ENCODE measurements at places on chromosomes 1 and 21.
A peak's percentile ranks its signal among the peaks of the same experiment; 100 is the strongest.

- no peak for DNase-seq
Measured at GRCh38 chr1:61120998-61121397, 38.6 kb downstream of the NFIA start.

- no peak for DNase-seq
Measured at GRCh38 chr1:230563591-230563990, 78.7 kb upstream of the COG2 start.

DNA sequence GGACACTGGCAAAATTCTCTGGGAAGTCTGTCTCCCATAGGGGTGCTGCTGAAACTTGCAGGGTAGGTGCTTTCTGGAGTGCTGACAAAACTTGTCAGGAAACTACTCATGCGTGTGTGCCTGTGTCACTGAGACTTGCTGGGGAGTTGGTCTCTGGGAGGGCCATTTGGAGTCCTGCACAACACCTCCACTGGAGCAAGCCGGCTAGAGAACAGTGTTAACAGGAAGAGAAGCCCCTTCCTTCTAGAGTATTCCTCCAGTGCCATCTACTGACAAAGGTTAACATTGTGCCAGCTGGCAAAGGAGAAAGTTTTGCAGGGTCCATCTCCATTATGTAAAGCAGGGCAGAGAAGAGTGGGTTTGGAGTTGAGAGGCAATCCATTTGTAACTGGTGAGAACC, 30.0 kb downstream of the ZMYM4 start:
- no peak for DNase-seq

DNA sequence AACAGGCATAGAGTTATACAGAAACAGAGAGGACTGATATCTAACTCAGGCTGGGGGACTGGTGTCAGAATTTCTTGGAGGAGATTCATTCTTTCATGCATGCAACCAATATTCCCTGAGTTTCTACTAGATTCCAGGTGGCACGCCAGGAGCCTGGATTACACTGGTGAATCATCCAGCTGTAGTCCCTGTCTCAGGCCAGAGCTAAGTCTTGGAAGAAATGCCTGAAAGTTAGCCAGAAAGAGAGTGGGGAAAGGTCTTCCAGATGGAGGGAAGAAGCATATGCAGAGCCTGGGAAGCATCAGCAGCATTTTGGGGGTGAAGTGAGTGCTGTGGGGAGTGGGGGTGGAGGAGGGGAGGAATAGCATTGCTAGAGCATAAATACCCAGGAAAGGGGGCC, 239.1 kb downstream of the OMA1 start:
- no peak for DNase-seq

- no peak for DNase-seq
Measured at GRCh38 chr1:161196521-161197451, 2.1 kb downstream of the ADAMTS4 start.

DNA sequence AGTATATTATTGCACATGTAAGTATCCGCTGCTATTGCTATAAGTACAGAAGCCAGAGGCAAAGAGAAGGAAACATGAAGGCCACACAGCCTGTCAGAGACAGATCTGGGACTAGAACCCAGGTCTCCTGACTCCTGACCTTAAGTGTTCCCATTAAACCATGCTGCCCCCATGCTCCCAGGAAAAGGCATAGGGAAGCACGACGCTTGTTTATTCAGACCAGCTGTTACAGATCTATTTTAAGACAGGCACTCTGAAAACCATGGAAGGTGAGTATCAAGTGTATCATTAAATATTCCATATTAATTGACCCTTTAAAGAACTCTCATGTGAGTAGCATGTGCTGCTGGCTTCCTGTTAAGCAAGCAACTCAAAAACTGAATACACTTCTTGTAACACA, 11.4 kb downstream of the VAV3 start:
- DNase-seq = no peak

GRCh38 chr1:150529017-150529416, 13.5 kb downstream of the FALEC start:
- no peak for DNase-seq

GRCh38 chr1:173417563-173417962, 59.6 kb upstream of the PRDX6 start:
- no peak for DNase-seq

- no peak for DNase-seq
Measured at GRCh38 chr21:38297194-38297631, 40.4 kb downstream of the KCNJ15 start.

- no peak for DNase-seq
Measured at GRCh38 chr1:30101487-30102227, 621.7 kb downstream of the MATN1 start.

- no peak for DNase-seq
Measured at GRCh38 chr1:40350391-40350790, 23.1 kb upstream of the SMAP2 start.

- no peak for DNase-seq
Measured at GRCh38 chr1:161001525-161001924, 19.4 kb downstream of the F11R start.

GRCh38 chr1:62784509-62785365, 805 bp downstream of the ATG4C start:
- no peak for DNase-seq

DNA sequence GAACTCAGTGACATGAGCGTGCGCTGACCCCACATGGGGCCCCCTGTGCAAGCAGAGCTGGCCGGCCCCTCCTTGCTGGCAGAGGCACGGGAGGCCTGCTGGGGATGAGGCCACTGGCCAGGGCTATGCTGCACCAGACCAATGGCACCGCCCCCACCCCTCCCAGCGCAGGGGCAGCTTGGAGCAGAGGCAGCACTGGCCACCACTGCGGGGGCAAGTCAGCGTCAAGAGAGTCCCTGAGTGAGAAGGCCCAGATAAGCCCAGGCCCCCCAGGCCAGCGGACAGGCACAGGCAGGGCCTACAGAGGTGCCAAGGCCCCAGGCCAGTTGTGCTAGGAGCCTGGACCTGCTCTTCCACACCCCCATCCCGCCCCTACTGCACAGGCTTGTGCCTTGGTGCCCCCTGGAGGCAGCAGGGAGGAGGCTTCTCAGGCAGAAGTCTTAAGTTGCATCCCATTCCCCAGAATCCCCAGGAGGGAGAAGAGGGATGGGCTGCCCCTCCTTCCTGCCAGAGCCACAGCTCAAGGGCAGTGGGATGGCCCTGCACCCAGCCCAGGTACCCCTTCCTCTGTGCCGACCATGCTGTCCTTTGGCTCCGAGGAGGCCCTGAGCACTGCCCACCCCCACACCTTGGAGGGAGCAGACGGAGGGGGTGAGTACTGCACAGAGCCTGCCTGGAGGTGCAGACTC, 35.8 kb downstream of the EPHX1 start:
- no peak for DNase-seq

DNA sequence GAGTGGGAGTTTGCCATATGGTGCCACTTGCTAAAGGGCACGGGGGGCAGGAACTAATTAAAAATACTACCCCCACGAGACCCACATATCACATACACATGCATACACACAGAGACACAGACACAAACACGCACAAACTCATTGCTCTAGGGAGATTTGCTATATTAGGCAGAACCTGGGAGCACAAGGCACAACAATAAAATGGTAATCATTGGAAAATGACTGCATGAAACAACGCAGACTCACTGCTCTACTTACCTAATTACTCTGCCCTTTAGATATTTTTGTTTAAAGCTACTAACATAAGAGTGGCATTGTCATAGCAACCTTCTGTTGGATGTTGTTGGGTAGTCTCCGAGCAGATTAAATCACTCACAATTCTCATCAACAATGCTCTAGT, 20.3 kb upstream of the RGS4 start:
- no peak for DNase-seq

- no peak for DNase-seq
Measured at GRCh38 chr1:57959531-57960241, 535.8 kb upstream of the DAB1 start.

- DNase-seq = no peak
Measured at GRCh38 chr21:17532292-17532691, 19.4 kb downstream of the CXADR start.

- no peak for DNase-seq
Measured at GRCh38 chr1:233172201-233172600, 123.3 kb downstream of the PCNX2 start.

GRCh38 chr1:27111626-27112573, 43.0 kb downstream of the SLC9A1 start:
- peak; percentile 29 for DNase-seq

GRCh38 chr1:46556822-46557221, 5.4 kb upstream of the KNCN start:
- no peak for DNase-seq

- DNase-seq = no peak
Measured at GRCh38 chr1:94202241-94202640, 35.1 kb downstream of the ARHGAP29 start.

GRCh38 chr1:155175927-155176371, 2.3 kb downstream of the TRIM46 start:
- no peak for DNase-seq

DNA sequence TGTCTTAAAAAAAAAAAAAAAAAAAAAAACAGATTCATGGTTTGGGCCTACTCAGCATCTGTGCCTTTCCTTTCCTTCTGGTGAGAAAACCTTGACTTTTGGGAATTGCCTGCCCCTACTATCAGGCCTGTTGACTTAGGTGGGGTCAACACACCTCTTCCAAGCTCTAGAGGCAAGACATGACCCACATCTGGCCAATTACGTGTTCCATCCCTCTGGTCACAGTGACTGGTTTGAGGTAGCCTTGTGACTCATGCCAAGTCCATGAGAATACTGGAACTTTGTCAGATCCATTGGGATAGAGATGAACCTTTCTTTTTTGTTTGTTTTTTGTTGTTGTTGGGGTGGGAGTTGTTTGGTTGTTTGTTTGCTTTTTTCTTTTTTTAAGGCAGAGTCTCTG, 37.3 kb upstream of the KHDRBS1 start:
- DNase-seq = no peak

DNA sequence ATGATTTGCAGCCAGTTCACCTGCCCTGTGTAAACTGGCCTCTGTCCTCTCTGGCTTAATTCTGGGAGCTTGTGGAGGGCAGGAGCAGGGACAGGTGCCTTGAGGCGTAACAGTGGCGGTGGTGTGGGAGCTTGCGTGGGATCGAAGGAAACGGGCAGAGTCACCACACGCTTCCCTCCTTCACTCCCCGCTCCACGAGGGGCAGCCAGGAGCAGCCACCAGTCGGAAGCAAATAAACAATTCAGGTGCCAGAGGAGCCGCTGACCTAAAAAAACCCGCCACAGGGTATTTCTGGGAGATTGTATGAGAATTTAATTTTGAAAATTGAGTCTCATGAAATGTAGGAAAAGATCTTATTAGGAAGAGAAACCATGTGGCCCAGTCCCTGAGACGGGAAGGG, 26.0 kb downstream of the FAAP20 start:
- DNase-seq = no peak

All from activated CD4-positive, alpha-beta T cell treated with anti-CD3 and anti-CD28 coated beads for 24 hours (primary cell).